Caco-2 (cell line): ENCODE measurements at places on chromosomes 12 and 14.

GRCh38 chr12:102043928-102044327 lies 17.9 kb downstream of the WASHC3 start:
- DNase-seq: no peak

- no peak for DNase-seq
Observed at GRCh38 chr12:68609998-68610369, 715 bp upstream of the RAP1B start.

DNA sequence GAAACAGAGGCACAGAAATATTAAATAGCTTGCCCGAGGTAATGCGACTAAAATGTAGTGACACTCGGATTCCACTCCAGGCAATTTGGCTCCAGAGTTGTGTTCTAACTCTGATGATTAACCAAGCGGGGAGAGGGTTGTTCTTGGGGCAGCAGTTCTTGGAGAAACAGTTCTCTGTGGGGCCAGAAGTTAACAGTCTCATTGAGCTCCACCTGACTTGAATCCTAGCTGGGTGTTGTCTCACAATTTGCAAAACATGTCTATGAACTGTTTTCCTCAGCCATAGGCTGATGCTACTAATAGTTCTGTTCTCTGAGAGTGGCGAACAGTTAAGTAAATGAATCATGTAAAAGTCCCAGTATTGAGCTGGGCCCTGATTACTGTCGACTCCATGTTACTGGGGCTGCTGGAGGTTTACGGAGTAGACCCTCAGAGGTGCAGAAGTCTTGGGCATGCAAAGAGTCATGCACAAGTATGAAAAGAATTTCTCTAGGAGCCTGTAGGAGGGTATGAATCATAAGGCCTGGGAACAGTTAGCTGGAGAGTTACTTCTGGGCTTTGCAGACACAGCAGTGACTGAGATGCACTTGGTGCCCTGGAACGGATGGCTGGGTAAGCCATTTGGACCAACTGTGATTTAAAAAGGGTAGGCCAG lies 15.4 kb upstream of the NIN start:
- no peak for DNase-seq

- DNase-seq: no peak
Observed at GRCh38 chr12:125249066-125249824, 184.0 kb downstream of the AACS start.

DNA sequence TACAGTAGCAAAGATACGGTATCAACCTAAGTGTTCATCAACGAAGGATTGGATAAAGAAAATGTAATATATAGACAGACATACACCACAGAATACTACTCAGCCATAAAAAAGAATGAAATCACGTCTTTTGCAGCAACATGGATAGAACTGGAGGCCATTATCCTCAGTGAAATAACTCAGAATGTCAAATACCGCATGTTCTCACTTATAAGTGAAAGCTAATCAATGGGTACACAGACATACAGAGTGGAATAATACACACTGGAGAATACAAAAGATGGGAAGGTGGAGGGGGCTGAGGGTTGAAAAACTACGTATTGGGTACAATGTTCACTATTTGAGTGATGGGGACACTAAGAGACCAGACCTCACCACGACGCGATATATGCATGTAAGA lies 1.1 kb downstream of the RACGAP1 start:
- DNase-seq: no peak

GRCh38 chr12:91778091-91778832 lies 367.4 kb downstream of the BTG1 start:
- no peak for DNase-seq
